ENCODE measurements at places on chromosomes 16 and 17.
A peak's percentile ranks its signal among the peaks of the same experiment; 100 is the strongest.

DNA sequence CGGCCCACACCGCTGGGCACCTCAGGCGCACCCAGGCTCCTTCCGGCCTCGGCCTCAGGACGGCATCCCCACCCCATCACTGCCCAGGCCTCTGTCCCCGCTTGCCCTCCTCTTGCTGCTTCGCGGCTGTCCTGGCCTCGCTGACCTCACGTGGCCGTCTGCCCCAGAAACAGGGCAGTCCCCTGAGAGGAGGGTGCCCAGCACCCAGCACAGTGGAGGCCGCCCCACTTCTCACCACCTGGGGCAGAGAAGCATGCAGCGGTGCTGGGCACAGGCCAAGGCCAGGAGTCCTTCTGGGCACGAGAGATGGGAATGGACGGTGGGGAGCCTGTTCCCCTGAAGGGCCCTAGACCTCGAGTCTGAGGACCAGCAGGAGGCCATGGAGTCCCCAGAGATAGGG, 8.9 kb downstream of the HAGH start:
- DNase-seq = no peak

DNA sequence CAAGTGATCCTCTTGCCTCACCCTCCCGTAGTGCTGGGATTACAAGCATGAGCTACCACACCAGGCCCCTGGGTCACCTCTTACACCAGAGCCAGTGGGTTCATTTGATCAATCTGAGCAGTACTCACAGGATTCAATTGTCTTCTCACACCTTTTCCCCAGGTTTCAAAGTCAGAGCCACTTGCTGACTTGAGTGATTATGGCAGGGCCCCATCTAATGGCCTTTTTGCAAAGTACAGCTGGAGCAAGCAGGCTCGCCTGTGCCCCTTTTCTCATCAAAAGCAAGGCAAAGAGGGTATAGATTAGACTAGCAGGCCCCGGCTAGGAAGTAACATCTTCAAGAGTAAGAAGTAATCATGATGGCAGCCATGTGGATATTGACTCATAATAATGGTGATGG, 114.8 kb upstream of the NOL11 start:
- no peak for DNase-seq

DNA sequence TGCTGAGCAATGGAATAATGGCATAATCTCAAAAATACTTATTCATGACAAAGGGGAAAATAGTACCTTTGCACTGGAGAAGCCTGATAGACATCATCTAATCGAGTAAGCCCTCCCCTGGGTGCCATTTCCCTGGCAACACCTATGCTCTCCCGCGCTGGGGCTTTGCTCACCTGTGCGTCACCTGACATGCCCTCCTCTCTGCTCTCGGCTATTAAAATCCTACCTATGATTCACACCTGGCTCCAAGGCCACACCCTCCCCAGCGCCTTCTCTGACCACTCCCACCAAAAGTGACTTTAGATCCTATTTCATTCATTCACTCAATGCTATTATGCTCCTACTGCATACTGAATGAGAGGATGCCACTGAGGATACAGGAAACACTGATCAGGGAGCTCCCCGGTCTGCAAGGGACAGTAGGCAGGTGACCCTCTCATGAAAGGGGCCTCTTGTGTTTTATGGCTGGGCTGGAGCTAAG, 83.9 kb downstream of the NT5M start:
- no peak for DNase-seq

DNA sequence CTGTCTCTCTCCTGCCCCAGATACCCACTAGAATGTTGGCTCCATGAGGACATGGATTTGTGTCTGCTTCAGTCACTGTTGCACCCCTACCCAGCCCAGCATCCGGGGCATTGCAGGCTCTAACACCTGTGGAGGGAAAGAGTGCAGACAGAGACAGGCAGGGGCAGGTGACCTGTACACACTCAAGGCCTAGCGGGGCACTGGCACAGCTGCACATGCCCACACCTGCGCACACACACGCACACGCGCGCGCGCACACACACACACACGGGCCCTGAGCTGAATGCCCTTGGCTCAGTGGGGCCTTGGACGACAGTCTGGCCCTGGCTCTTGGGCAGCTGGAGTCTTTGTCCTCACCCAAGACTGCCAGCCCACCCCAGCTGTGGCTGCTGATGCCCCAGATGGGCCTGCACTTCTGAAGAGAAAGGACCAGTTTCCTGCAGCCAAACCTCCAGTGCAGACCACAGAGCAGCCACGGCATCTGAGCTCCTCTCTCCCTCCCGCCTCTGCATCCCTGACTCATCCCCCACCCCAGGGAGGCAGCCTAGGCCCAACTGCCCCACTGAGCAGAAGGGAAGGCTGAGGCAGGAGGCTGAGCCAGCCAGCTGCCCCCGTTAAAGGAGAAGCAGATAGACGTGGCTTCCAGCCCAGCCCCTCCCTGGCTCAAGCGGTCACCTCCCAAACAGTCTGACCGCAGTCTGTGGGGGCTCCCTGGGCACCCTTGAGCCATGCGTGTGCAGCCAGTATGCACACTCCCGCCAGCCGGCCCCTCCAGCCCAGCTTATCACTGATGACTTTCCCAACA, 12.3 kb upstream of the RAI1 start:
- DNase-seq = no peak

DNA sequence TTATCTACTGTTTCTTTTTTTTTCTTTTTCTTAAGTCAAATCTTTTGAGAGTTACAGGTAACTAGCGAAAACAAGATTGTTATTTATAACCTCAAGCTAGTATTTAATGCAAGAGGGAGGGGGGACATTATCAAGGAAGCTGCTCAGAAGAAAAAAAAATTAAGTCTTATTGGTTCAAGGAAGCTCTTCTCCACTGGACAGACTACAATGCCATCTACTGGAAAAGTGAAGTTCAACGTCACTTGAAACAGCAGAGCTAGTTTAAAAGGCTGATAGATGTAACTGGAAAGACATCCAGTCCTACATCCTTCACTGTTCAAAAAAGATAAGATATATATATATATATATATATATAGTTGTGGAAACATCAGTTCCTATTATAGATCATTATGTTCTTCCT, 418.0 kb upstream of the PSMD7 start:
- no peak for DNase-seq

GRCh38 chr17:15092762-15093161, 172.4 kb downstream of the PMP22 start:
- no peak for DNase-seq

- no peak for DNase-seq
Measured at GRCh38 chr17:61177351-61177750, 222.3 kb upstream of the TBX2 start.

GRCh38 chr16:84036982-84037425, 5.6 kb downstream of the SLC38A8 start:
- no peak for DNase-seq

DNA sequence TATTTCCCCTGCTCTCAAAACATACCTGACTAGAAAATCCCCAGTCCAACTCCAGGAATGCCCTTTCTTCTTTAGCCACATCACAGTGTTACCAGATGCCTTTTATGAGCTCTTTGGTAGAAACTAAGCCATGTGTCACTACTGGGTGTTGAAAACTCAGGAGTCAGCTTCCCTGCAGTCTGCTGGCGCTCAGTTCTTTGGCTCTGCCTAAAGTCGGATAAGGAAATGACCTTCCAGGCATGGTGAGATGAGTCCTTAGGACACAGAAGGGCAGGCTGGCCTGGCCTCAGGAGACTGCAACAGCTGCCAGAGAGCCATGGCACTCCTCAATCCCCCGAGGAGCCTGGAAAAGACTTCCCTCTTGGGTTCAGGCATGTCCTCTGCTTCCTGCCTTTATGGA, 89.1 kb downstream of the CDH13 start:
- DNase-seq = no peak

DNA sequence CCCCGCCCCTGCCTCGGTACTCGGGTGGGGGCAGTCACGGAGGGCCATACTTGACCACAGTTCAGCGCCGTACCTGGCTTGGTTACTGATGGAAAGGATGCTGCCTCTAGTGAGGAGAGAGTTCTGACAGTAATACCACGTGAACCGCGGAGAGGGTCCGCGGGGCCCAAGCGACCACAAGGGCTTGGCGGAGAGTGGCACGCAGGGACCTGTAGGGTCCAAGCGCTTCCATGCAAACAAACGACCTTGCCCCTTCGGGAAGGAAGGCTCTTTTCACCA, 9.2 kb downstream of the KDM6B start:
- DNase-seq = peak; percentile 61

GRCh38 chr17:68908045-68908444, 47.1 kb downstream of the ABCA8 start:
- DNase-seq = no peak

DNA sequence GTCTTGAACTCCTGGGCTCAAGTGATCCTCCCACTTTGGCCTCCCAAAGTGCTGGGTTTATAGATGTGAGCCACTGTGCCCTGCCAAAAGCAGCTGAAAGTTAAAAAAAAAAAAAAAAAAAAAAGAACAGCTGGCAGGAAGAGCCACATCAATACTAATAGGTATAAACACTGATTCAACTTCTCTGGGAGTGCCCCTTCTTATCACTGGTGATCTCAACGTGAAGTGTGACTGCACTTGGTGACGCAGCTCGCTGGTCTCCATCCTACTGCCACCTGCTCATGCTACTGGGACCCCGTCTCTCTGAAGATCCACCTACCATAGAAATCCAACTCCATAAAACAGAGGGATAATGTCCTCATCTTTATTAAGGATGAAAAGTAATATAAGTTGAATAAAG, 40.8 kb downstream of the RNF157 start:
- DNase-seq = peak; percentile 40

DNA sequence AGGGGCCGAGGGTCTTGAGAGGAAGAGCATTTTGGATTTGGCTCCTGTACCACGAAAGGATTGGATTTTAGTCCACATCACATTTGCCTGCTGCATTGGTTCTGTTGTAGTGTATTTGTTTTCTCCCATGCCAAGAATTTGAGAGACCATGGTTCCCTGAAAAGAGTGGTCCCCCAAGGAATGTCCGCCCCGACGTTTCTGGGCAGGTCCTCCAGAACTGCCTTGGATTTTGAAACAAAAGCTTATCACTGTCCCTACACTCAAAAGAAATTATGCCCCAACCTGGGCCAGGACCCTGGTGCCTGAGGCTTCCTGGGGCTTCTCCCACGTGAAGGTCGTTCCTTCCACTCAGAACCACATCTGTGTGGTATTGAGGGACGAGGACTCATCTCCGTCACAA, 10.8 kb downstream of the NTN1 start:
- no peak for DNase-seq

GRCh38 chr17:81221371-81221841, 1.4 kb downstream of the CEP131 start:
- DNase-seq = no peak

DNA sequence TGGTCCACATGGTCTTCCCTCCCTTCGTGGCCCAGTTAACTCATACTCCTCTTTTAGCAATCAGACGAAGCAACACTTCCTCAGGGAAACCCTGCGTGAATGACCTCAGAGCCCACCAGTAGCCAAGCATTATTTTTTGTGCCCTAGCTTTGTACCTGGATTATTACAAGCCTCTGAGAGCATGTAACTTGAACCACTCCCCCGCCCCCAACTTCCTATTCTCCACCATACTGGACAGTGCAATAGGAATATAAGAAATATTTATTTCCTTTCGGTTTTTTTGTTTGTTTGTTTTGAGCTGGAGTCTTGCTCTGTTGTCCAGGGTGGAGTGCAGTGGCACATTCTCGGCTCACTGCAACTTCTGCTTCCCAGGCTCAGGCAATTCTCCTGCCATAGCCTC, 2.9 kb downstream of the CPPED1 start:
- no peak for DNase-seq

DNA sequence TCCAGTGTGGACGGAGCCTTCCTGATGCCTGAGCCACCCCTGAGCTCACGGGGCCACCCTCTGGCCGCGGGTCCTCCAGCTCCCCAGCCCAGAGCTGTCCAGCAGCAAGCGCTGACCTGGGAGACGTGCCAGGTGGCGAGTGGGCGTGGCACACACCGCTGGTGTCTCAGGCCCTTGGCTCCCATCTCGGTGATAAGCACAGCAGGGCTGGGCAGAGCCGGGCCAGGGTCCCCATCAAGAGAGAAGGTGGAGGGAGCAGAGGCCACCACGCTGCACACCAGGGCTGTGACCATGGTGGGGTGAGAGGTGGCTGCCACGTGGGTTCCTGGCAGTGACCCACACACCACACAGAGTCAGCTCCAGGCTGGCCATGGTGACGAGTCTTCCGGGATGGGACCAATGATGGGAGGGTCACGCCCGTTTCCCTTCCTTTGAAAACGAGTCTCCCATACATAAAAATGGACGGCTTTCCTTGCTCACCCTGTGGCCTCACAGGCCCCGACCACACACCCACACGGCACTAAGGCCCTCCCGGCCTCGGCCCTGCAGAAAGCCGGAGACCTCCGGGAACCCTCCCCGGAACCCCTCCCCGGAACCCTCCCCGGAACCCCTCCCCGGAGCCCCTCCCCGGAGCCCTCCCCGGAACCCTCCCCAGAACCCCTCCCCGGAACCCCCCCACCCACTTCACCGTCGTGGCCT, 16.8 kb downstream of the UTS2R start:
- DNase-seq = no peak

DNA sequence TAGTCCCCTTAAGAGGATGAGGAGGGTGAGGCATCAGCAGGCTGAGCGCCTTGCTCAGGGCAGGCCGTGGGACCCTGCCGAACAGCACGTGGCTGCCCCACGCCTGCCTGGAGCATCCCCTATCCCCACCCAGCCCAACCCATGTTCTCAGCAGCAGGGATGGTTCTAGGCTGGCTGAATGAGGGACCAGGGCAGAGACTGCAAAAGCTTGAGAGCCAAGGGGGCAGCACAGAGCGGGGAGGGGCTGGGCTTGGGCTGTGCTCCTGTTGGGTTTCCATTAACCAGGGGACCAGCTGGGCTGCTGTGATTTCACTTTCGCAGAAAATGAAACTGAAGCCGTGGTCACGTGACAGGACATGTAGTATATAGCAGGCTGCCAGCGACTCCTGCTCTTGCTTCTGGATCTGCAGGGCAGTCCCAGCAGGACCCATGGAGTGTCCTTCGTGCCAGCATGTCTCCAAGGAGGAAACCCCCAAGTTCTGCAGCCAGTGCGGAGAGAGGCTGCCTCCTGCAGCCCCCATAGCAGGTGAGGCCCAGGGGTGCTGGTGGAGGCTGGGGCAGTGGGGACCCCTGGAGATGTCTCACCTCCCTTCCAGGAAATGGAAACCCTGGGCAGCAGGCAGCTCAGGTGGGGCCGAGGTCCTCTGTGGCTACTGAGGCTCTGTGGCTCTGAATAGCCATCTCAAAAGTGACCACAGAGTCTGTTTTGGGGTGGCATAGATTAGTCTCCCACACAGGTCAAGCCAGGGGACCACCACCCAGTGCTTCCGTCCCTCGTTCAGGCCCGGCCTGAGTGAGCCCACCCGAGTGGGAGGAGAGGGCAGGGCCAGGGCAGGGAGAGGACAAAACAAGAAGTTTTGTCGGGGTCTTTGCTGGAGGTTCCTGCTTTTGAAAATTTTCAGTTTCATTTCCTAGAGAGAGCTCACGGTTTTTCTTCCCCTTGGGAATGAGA, 2.9 kb downstream of the RNF213 start:
- DNase-seq = peak; percentile 58

GRCh38 chr17:18141210-18141803, 32.8 kb downstream of the MYO15A start:
- DNase-seq = no peak

- no peak for DNase-seq
Measured at GRCh38 chr16:77539421-77540034, 104.7 kb upstream of the ADAMTS18 start.
